ENCODE measurements at places on chromosomes 6 and 20. TPM values are rescaled to one million over a fixed set of nuclear protein-coding genes. Genes with fewer than 3 reads are reported as not detected.

- no peak for DNase-seq
Observed at GRCh38 chr6:142088858-142089216, 43.9 kb upstream of the GJE1 start.

The PHF1 gene
- total RNA-seq, result 62.4 TPM

The EEF1A2 gene
- total RNA-seq, result 359 TPM

GRCh38 chr20:49699200-49699992 is 14.3 kb downstream of the B4GALT5 start:
- DNase-seq, result no peak

DNA sequence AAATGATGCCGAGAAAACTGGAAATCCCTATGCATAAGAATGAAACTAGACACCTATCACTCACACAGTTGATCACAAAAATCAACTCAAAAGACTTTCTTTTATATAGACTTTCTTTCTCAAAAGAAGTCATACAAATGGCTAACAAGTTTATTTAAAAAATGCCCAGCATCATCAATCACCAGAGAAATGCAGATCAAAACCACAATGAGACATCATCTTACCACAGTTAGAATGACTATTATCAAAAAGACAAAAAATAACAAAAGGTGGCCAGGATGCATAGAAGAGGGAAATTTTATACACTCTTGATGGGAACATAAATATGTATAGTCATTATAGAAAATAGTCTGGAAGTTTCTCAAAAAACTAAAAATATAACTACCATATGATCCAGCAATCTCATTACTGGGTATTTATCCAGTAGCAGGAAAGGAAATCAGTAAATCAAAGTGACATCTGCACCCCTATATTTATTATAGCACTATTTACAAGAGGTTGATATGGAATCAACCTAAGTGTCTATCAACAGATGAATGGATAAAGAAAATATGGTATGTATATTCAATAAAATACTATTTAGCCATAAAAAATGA is 3.4 kb upstream of the RNF217 start:
- DNase-seq, result no peak

The STMND1 gene
- 0.68 TPM for total RNA-seq

DNA sequence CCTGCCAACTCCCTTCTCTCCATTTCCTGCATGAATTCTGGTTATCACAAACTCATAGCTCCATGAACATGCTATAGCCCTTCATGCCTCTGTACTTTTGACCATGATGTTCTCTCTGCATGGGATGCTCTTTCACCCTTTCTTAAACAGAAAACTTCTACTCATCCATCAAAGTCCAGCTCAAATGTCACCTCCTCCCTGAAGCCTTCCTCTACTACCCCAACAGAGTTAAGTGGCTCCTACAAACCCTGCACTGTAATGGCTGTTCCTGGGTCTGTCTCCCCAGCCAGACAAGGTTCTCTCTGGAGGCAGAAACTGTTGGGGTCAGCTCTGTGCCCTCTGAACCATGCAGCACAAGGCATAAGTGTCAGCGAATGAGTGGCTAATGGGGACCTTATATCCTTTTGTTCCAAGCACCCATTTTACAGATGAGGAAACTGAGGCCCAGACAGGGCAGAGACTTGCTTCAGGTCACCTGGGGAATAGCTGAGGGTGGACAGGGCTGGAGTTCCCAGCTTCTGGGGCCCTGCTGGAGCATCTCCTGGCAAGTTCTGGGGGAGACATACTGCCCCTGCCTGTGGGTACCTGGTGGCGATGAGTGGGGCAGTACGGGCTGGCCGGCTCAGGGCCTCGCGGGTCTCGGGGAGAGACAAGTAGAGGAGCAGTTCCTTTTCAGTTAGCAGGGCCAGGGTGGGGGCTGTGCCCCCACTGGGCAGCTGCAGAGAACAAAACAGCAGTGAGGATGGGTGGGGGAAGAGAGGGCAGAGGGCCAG is 10.6 kb upstream of the CDK5RAP1 start:
- DNase-seq, result no peak

DNA sequence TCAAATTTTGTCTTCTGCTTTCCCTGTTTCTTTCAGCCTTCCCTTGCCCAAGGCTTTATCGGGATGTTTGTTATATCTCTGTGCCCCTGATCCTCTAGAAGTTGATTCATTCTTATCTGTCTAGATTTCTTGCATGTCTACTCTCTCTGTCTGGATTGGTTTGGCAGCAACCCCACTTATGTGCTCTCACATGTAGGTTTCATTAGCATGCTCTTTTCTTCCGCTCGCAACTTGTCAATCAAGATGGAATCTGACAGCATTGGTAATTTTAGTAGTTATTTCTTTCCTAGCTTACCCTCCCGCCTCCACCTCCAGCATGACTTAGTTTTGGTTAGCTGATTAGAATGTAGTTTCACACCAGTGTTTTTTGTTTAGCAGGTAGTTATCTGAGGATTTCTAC is 39.3 kb downstream of the LRRC1 start:
- DNase-seq, result no peak

DNA sequence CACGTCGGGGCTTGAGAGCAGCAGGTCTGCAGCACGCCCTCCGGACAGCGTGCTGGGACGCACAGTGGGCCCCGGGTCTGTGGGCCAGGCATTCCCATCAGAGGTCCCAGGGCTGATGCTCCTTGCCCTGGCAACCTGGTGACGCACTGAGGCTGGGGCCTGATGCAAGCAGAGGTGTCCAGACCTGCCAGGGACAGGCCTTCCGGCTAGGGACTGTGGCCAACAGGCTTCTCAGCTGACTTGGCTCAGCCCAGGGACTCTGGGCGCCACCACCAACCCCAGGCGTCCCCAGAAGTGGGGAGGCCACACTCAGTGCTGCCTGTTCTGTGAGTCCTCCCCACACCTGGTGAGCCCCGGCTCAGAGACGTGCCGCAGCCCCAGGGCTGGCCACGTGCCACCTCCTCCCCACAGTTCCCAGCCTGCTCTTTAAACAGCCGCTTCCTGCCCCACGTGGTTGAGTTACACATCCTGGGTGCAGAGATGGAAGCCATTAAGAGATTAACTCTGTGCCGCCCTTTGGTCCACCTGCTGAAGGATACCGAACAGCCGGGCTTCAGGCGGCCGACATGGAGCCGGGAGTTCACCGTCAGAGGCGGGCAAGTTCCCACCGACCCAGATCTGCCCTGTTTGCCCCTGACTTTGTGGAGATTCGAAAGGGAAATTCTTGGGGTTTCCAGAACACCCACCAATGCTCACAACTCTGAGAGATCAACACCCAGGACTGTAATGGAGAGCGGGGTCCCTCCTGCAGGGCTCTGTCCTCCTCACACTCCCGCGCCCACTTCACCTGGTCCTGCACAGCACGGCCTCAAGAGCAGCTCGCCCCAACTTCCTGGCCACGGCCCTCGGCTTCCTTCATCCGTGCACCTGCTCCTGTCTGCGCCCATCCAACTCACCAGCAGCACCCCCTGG is 37.6 kb upstream of the ZBP1 start:
- peak; percentile 15 for DNase-seq

The IPCEF1 gene
- 0.29 TPM for total RNA-seq

The TFAP2A gene
- total RNA-seq, result 77.0 TPM

The SCGN gene
- total RNA-seq, result 3.5 TPM

DNA sequence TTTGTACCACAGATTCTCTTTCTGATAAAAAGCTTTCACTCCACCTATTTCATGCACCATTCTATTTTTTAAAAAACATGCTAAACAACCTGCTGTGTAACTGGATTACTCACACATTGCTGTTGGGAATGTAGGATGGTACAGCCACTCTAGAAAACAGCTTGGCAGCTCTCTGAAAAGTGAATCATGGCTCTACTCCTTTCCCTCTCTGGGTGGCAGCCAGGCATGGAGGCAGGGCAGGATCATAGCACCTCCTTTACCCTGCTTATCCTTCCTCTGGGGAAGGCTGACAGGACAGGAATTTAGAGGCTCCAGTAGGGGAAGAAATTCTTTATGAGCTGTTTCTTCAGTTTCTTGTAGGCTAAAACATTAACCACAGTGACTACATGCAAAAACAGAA is 6.7 kb upstream of the VNN2 start:
- DNase-seq, result peak; percentile 68

- DNase-seq, result no peak
Observed at GRCh38 chr6:154306696-154307095, 49.9 kb downstream of the IPCEF1 start.

Measured in Calu3 (cell line).